ENCODE measurements at places on chromosomes 13 and 19.

- no peak for DNase-seq
These were observed 49.0 kb upstream of the FRY start for GRCh38 chr13:31982540-31982939.

- DNase-seq = no peak
These were observed 13.3 kb upstream of the CALM3 start for GRCh38 chr19:46587861-46588260.

DNA sequence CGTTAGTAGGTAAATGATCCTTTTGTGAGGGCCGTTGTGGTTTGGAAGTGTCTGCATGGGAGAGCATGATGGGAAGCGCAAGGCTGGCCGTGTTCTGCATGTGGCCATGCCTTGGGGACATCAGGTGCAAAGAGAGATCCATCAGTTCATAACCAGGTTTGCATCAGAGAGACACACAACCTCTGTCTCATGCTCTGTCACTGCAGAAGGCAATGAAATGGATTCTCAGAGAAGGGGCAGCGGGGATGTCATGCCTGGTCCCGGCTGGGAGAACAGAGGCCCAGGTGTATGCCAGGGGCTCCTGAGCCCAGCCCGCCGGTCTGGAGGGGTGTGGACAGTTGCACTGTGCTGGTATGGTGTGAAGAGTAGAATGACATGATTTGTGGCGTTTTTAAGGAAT is 60.2 kb downstream of the GGACT start:
- no peak for DNase-seq

DNA sequence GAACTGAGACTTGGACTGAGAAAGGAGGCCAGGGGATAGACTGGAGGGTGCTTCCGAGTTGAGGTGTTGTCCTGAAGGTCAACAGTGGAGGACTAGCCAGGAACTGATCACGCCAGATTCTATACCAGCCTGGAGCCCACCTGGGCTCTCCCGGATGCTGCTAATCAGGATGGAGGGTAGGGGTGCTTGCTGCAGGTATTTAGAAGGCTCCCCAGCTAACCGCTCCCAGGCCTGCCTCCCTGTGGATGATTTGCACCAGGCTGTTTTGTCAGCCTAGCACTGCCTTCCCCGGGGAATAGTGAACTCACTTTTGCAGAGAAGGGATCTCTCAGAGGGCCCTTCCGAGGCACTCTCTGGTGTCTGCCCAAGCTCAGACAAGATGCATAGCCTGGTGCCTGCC is 60.5 kb upstream of the KCTD15 start:
- DNase-seq = no peak

GRCh38 chr13:99614465-99614885 is 113.2 kb downstream of the TM9SF2 start:
- peak; percentile 50 for DNase-seq

- DNase-seq = no peak
These were observed 6.2 kb downstream of the SETDB2 start for GRCh38 chr13:49450105-49450819.

DNA sequence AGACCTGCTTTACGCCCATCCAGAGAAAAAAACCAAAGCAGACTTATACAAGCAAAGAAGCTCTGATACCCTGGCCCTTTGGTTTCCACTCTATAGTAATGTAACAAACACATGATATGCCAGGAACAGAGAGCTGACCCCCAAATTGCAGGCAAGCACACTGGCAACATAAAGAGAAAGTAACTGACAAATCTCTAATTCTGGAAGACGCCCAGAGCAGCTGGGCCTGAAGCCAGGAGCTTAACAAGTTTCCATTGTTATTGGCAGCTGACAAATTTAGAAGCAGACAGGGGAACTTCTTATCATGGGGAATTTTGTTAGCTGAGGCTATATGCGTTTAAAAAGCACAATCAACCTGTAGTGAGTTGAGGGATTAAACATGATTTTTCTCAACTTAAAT is 158.0 kb downstream of the DLEU7 start:
- no peak for DNase-seq
